Kidney (tissue), 22 donors: ENCODE measurements at places on chromosomes 13 and 19. TPM values are rescaled to one million over a fixed set of nuclear protein-coding genes. Genes with fewer than 3 reads are reported as not detected.

DNA sequence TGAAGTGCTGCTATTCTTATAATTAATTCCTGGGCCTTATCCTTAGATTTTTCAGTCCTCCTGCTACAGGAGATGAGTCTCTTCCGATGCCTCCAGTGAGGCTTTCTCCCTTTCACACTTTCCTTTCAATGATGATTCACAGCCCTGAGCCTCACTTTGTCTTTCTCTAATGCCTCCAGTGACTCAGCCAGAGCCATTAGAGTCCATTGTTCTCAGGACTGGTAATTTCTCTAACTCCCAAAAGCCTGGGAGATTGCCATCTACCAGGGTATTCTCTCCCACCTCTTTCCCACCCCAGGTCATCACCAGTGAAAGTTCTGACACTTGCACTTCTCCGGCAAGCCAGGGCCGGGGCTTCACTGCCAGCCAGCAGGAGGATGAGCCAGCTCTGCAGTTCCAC is 49.6 kb upstream of the ARGLU1 start:
- no peaks in the 10 kb centered on the region for H3K36me3 ChIP-seq
- no peaks in the 10 kb centered on the region for H3K4me1 ChIP-seq
- H3K4me3 ChIP-seq = no peak overlapping the region
- H3K27ac ChIP-seq = no peak overlapping the region
- DNase-seq = no peak
- H3K27me3 ChIP-seq = no peaks in the 10 kb centered on the region

The NANOS3 gene
- not detected for polyA plus RNA-seq

The DMKN gene
- 137 TPM for polyA plus RNA-seq

- H3K27me3 ChIP-seq = no peaks in the 10 kb centered on the region
- H3K4me3 ChIP-seq = no peak overlapping the region
- no peak overlapping the region for H3K27ac ChIP-seq
- DNase-seq = peak; percentile 62
These were observed 9.2 kb upstream of the ATP12A start for GRCh38 chr13:24670961-24671381.

DNA sequence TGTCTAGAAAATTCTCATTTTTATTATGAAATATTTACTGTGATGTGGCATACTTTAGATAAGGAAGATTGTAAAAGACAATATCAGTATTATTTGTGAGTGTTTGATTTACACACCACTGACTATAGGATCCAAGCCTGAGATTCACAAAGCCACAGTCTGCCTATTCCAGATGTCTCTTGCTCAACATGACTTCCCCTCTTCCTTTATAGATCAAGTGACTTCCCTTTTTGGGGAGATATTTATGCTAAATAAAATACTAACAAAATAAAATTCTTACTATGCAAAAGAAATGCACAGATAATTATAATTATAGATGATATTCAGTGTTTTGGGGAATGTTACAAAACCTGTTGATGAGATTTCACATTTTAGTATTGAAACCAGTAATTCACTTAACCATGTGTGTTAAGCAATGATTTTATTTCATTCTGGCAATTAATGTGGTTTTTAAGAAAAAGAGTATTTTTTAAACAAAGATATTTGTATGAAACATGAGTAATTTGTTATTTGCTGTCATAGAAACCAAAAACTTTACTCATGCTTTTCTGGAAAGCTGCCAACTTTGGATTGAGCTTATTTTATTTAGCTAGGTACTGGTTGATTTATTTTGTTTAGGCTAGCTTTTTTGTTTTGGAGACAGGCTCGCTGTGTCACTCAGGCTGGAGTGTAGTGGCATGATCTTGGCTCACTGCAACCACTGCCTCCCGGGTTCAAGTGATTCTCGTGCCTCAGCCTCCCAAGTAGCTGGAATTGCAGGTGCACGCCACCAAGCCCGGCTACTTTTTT is 13.7 kb upstream of the GPR183 start:
- H3K4me3 ChIP-seq = no peak overlapping the region
- no peaks in the 10 kb centered on the region for H3K36me3 ChIP-seq
- H3K27ac ChIP-seq = no peak overlapping the region
- no peaks in the 10 kb centered on the region for H3K27me3 ChIP-seq
- no peak for DNase-seq

The PCP2 gene
- 8.9 TPM for polyA plus RNA-seq

The GATAD2A gene
- 18.0 TPM for polyA plus RNA-seq

GRCh38 chr19:1252821-1253513 is 4.6 kb downstream of the MIDN start:
- H3K27me3 ChIP-seq = no peaks in the 10 kb centered on the region
- no peak for DNase-seq
- peaks cover 6% of the 10 kb centered on the region for H3K4me1 ChIP-seq
- H3K27ac ChIP-seq = peak overlapping the region; percentile 97
- H3K36me3 ChIP-seq = peaks cover 17% of the 10 kb centered on the region

The SYNGR4 gene
- polyA plus RNA-seq = not detected

- no peak overlapping the region for H3K27ac ChIP-seq
- no peaks in the 10 kb centered on the region for H3K27me3 ChIP-seq
- H3K4me3 ChIP-seq = no peak overlapping the region
- H3K36me3 ChIP-seq = no peaks in the 10 kb centered on the region
- no peaks in the 10 kb centered on the region for H3K4me1 ChIP-seq
These were observed 179.8 kb downstream of the PRR20E start for GRCh38 chr13:57346786-57347185.

GRCh38 chr13:31261241-31261640 is 61.5 kb downstream of the B3GLCT start:
- H3K27ac ChIP-seq = no peak overlapping the region
- no peak overlapping the region for H3K4me3 ChIP-seq
- H3K4me1 ChIP-seq = no peaks in the 10 kb centered on the region
- DNase-seq = no peak

GRCh38 chr19:18776288-18776594 is 14.9 kb downstream of the COMP start:
- H3K27ac ChIP-seq = no peak overlapping the region
- peaks cover 5% of the 10 kb centered on the region for H3K27me3 ChIP-seq
- no peak for DNase-seq
- no peaks in the 10 kb centered on the region for H3K4me1 ChIP-seq

The PABPC3 gene
- polyA plus RNA-seq = not detected

DNA sequence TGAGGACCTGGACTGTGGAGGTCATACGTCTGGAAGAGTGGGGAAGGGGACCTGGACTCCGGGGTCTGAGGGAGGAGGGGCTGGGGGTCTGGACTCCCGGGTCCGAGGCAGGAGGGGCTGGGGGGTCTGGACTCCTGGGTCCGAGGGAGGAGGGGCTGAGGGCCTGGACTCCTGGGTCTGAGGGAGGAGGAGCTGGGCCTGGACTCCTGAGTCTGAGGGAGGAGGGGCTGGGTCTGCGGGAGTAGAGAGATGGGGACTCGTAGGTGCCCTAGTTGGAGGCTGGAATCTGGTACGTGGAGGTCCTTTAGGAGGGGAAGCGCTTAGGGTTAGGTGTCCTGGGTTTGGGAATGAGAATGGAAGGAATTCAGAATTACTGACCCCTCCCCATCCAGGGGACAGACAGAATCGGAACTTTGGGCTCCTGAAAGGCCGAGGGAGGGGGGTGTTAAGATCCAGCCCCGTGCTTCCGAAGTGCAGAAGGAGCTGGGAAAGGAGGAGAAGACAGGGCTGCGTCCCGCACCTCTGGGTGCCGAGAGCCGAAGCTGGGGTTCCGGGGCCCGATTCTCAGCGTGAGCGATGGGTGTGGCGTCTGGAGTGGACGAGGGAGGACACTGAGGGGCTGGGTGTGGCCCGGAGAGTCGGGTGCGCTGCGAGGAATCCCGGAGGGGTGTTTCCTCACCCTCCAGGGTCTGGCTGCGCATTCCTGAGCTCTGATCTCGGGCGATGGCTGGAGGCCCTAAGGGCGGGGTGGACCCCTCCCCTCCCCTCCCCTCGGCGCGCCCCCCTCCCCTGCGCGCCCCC is 608 bp downstream of the MYADM start:
- peak overlapping the region; percentile 88 for H3K27ac ChIP-seq
- no peaks in the 10 kb centered on the region for H3K27me3 ChIP-seq
- no peaks in the 10 kb centered on the region for H3K36me3 ChIP-seq
- peak overlapping the region; percentile 69 for H3K4me3 ChIP-seq

The TFPT gene
- 31.6 TPM for polyA plus RNA-seq

- no peak within 1 kb of the TSS for H3K27ac ChIP-seq
- H3K4me1 ChIP-seq = no peaks in the 10 kb centered on the region
- H3K4me3 ChIP-seq = no peak within 1 kb of the TSS
- peak; percentile 72 for DNase-seq
- H3K36me3 ChIP-seq = no peaks in the 10 kb centered on the region
These were observed at the start of gene SERTM1 for GRCh38 chr13:36673838-36674326. Gene SERTM1, plus strand, starts transcription at chr13:36674020. Its CDS starts 21,059 bp downstream, at chr13:36695079.

GRCh38 chr19:5557691-5558090 is 10.1 kb downstream of the TINCR start:
- DNase-seq = no peak
- no peaks in the 10 kb centered on the region for H3K4me1 ChIP-seq
- no peak overlapping the region for H3K27ac ChIP-seq
- no peaks in the 10 kb centered on the region for H3K36me3 ChIP-seq
- no peaks in the 10 kb centered on the region for H3K27me3 ChIP-seq

GRCh38 chr13:22214184-22214583 is 543.3 kb downstream of the FGF9 start:
- no peaks in the 10 kb centered on the region for H3K4me1 ChIP-seq
- no peak for DNase-seq

DNA sequence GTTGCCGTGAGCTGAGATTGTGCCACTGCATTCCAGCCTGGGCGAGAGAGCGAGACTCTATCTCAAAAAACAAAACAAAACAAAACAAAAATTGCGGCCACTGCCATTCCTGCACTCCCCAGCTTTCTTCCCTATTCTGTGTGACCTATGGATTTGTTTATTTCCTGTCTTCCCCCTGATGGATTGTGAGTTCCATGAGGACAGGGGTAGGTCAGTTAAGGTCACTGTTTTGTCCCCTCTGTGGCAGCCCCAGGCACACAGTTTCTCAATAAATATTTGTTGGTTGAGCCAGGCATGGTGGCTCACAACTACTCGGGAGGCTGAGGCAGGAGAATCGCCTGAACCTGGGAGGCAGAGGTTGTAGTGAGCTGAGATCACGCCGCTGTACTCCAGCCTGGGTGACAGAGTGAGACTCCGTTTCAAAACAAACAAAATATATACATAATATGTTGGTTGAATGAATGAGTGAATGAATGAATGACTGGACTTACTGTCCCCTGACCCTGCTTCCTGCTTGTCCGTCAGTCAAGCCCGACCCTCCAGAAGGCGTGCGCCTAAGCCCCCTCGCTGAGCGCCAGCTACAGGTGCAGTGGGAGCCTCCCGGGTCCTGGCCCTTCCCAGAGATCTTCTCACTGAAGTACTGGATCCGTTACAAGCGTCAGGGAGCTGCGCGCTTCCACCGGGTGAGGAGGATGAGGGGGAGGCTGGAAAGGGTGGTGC is 5.0 kb downstream of the EBI3 start:
- DNase-seq = peak; percentile 40
- H3K27ac ChIP-seq = no peak overlapping the region
- H3K27me3 ChIP-seq = no peaks in the 10 kb centered on the region
- H3K4me1 ChIP-seq = no peaks in the 10 kb centered on the region

DNA sequence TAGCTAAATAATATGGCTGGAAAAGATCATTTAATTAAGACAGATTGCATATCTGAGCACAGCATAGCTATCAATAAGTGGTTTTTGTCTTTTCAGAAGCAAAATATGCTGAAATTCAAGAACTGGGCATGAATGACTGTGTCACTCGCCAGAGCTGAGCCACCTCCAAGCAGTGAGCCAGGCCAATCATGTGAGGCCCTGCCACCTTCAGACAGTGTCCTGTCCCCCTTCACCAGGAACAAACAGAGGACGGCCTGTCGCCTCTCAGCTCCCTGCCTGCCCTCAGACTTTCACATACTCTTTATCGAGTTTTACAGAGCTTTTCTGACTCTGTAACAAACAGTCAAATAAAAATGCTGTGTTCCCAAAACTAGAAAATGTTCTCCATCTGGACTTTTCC is 171.0 kb upstream of the TSC22D1 start:
- H3K27me3 ChIP-seq = no peaks in the 10 kb centered on the region
- no peak for DNase-seq
- no peak overlapping the region for H3K4me3 ChIP-seq
- H3K27ac ChIP-seq = no peak overlapping the region
- H3K4me1 ChIP-seq = no peaks in the 10 kb centered on the region
- no peaks in the 10 kb centered on the region for H3K36me3 ChIP-seq

The CARM1 gene
- polyA plus RNA-seq = 21.9 TPM

The ACER1 gene
- not detected for polyA plus RNA-seq

GRCh38 chr13:113917096-113917495 is 53.2 kb upstream of the GAS6 start:
- H3K27me3 ChIP-seq = no peaks in the 10 kb centered on the region
- no peak for DNase-seq
- no peaks in the 10 kb centered on the region for H3K4me1 ChIP-seq
- no peaks in the 10 kb centered on the region for H3K36me3 ChIP-seq

DNA sequence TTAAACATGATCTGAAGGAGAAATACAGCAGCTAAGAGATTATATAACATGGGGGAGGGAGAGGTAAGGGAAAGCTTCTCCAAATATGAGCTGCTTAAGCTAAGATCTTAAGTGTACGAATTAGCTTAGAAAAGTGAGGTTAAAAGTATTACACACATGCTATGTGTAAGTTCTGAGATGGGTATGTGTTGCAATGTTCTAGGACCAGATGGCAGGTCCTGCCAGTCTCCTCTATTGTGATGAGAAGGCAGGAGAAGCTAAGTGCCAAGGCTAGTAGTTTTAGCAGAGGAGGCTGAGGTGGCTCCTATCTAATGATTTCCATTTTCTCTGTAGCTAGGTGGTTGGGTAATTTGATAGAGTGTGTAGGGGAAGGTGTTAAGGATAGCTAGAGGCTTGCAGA is 57.6 kb downstream of the MICU2 start:
- no peaks in the 10 kb centered on the region for H3K27me3 ChIP-seq
- H3K4me3 ChIP-seq = no peak overlapping the region
- no peak for DNase-seq
- no peaks in the 10 kb centered on the region for H3K4me1 ChIP-seq
- H3K27ac ChIP-seq = no peak overlapping the region

- no peaks in the 10 kb centered on the region for H3K4me1 ChIP-seq
- H3K27ac ChIP-seq = no peak overlapping the region
- no peak for DNase-seq
- H3K36me3 ChIP-seq = peaks cover 59% of the 10 kb centered on the region
- H3K4me3 ChIP-seq = no peak overlapping the region
- no peaks in the 10 kb centered on the region for H3K27me3 ChIP-seq
These were observed 20.6 kb upstream of the UPF3A start for GRCh38 chr13:114260814-114261213.

DNA sequence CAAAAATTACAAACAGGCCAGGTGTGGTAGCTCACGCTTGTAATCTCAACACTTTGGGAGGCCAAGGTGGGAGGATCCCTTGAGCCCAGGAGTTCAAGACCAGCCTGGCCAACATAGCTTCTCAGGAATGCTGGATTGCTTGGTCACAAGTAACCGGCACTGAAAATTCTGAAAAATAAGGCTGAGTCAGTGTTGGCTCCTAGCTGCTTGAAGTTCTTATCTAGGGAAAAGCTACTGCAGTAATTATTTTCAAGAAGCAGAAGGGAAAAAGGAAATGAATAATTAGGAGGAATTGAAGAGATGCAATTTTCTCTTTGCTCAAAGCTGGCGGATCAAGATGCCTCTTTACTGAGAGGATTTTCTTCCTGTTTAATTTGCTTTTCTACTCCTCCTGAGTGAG is 75.0 kb upstream of the GTF3A start:
- H3K36me3 ChIP-seq = no peaks in the 10 kb centered on the region
- H3K4me3 ChIP-seq = no peak overlapping the region
- no peaks in the 10 kb centered on the region for H3K27me3 ChIP-seq
- DNase-seq = no peak

The PLIN5 gene
- polyA plus RNA-seq = 21.2 TPM

- H3K4me1 ChIP-seq = peaks cover 7% of the 10 kb centered on the region
- peak; percentile 71 for DNase-seq
- H3K27ac ChIP-seq = no peak overlapping the region
- H3K36me3 ChIP-seq = no peaks in the 10 kb centered on the region
These were observed 40.2 kb upstream of the NPAS1 start for GRCh38 chr19:46979126-46980105.
